ENCODE measurements at places on chromosomes 3 and 15.

DNA sequence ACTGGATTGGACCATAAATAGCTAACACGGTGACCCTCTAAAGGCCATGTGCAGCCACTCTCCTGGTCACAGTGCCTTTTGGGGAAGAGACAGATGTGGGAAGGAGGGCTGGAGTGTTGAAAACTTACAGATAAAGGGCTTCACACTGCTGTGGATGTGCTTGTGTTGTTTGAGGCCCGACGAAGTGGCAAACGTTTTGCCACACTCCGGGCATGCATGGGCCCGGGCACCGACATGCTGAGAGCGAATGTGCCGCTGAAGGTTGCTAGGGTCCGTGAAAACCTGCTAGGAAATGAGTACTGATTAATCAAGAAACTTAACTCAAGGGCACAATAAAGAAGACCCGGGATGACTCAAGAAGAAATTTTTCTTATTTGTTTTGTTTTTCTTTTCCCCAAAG, 542.6 kb downstream of the MECOM start:
- no peak for DNase-seq

DNA sequence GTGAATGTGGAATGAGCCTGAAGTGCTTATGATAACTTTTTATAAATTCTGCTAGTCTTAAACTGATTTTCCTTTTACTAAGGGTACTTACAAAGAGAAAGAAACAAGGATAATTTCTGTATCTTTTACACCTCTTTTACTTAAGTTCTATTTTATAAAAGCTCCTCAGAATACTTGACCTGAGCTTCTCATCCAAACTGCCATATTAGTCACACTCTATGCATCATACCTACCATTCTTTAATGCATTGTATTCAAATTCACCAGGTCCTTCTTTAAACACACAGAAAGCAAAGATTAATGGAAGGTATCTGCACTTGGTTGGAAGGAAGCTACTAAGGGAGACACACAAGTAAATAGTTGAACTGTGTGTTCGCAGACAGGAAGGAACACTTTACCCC, 1.6 kb upstream of the TOPAZ1 start:
- no peak for DNase-seq

- DNase-seq: no peak
These were observed 4.9 kb downstream of the PRRT3 start for GRCh38 chr3:9947025-9947995.

DNA sequence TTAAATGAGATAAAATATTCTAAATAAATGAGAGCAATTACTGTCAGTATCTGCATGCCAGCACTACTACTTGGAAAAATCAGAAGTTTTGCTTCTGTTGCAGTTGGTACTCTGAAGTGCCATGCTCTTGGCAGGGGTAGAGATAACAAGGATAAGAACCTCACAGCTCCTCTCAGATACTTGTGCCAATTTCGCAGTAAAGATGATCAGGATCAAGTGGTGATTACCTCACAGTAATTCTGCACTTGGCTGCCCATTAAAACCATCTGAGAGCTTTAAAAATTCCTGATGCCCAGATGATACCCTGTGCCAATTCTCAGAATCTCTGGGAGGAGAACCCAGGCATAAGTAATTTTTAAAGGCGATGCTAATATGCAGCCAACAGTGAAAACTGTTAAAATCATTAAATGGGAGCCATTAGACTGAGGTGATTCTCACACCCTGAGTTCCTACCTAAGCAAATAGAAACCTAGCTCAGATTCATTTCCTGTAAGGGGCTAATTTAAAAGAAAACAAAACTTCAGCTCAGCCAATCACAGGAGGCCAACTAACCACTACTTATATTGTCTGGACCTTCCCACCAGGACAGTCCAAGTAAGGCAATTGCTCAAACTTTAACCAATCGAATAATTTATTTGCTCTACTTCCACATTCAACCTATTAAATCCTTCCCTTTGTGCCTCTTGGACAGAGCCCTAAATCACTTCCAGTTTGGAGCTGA, 171.2 kb downstream of the KCNMB2 start:
- DNase-seq: no peak

GRCh38 chr3:189277711-189278110, 105.9 kb downstream of the TPRG1 start:
- DNase-seq: no peak

DNA sequence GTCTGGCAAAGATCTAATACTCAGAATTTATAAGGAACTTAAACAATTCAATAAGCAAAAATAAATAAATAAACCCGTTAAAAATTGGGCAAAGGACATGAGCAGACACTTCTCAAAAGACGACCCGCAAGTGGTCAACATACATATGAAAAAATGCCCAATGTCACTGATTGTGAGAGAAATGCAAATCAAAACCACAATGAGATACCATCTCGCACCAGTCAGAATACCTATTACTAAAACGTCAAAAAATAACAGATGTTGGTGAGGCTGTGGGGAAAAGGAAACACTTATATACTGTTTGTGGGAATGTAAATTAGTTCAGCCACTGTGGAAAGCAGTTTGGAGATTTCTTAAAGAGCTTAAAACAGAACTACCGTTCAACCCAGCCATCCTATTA, 188.0 kb upstream of the MRPL3 start:
- no peak for DNase-seq

DNA sequence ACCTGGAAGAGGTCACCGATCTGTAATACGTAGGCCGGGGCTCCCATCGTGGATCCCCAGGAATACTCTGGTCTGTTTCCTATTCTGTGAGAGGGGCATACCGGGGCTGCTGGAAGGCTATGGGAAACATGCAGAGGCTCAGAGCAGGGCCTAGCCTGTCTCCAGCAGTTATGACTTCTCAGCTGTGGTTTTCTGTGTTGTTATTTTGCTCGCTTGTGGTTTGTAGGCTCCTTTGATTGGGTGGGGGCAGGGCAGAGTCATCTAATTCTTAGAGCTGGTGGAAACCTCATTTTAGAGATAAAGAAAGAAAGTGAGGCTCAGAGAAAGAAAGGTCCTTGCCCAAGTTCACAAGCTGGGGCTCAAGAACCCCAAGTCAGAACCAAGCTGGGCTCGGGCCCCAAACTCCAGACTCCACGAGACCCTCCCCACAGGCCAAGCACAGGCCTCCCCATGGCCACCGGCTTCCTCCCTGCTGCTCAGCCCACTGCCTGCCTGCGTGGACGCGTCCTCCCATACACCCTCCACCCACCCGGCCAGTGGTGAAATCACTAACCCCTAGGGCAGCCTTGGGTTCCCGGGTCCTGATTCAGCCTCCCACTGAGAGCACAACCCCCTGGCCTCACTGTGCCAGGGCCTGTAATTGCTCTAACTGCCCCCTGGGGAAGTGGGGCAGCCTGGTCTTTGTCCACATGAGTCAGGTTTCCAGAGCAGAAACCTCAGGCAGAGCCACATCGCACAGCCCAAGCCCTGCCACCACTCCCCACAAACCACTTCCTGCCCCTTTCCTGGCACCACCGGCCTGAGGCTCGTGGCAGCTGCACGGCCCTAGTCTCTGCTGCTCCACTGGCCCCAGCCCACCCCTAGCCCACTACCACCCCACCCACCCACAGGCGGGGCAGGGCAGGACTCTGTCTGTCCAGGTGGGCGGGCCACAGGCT, 270.8 kb downstream of the UACA start:
- peak; percentile 46 for DNase-seq

- no peak for DNase-seq
These were observed 308.1 kb upstream of the COL8A1 start for GRCh38 chr3:99330281-99330680.

DNA sequence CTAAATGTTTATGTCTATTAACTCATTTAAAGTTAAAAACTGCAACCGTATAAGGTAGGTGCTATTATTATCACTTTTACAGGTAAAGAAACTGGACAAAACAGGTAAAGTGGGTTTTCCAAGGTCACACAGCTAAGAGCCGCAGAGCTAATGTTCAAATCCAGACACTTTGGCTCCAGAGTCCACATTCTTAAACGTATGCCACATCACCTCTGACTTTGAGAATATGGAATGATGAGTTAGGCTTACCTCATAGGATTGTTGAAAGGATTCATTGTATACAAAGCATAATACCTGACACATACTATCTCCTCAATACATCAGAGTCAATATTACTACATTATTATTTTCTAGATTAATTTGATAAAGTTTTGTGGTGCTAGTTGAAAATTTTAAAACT, 240.9 kb upstream of the STT3B start:
- no peak for DNase-seq

DNA sequence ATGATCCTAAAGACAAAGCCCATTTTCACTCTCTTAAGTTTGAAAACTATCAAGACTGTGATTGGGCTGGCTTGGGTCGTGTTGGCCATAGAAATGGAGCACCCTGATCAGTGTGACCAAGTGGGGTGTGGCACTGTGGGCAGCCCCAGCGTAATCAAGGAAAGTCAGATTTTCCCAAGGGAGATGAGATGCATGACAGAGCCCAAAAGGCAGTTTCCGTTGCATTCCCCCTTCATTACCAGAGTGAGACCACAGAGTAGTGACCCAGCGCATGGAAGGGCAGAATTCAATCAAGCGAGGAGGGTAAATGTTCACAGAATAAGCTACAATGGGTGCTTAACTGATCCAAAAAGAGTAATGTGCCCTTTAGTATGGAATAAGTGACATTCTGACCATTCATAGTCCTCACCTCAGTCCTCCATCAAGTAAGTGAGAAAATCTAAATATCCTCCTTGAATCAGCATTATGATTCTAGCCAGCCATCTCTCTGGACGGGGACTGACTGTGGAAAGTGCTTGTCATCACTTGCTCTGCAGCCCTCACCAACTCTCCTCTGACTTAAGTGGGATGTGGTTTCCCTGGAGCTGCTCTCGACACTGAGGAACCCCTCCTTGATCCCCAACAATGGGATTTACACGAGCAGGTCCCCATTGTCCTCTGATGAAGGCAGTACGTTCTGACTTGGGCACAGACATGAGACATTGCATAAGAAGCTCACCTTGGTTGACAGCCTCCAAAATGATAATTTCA, 430.5 kb downstream of the OCA2 start:
- no peak for DNase-seq

GRCh38 chr15:77633134-77633912, 611 bp upstream of the LINGO1 start:
- peak; percentile 45 for DNase-seq

GRCh38 chr3:24396338-24396737, 98.3 kb downstream of the THRB start:
- no peak for DNase-seq

DNA sequence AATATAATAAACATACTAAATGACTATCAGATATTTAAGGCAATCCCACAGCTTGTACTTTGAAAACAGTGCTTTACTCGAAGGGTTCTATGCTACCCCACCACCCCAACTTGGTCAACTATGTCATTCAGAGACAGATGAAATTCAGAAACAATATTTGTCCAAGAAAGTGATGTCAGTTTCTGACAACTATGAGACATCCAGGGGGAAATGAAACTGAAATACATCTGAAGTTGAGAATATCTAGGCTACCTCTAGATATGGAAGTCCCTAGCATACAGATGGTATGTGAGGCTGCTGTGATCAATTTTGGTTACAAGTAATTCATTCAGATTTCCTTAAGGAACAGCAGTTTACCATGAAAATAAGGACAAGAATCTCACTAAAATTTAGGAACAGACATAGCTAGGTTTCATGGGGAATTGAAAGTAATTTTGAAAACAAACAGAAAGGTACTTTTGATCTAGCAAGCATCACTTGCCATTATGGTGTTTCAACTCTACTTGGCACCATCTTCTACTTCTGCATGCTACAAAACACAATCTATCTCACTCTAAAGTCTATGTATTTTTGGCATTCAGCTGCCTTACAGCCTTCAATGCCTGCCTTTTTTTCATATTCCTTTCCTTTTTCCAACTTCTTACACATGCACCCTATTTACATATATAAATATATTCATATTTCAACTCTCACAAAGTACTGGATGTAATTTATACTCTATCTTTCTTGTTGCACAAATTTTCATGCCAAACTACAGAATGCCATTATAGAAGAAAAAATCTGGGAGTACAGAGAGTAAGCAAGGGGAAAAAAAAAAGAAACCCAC, 21.7 kb downstream of the ATG3 start:
- no peak for DNase-seq

GRCh38 chr15:66906668-66907614, 158.5 kb upstream of the SMAD3 start:
- no peak for DNase-seq

DNA sequence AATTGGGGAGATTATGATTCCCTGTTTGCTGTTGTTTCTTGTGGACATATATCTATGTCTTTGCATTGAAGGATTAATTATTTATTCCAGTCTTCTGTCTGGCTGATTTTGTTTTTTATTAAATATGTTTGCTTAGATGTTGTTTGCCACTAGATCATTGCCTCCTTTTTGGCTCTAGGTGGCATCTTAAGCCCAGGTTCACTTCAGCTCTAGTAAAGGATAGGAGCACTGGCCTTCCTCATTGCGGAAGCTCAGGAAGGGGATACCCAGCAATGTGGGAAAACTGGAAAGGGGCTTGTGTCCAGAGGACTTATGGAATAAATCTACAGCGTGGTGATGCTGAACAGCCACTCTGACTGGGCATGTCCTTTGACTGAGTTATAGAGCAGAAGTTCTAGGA, 821.6 kb downstream of the PDCD6IP start:
- no peak for DNase-seq

GRCh38 chr3:158882445-158882844, 80.6 kb downstream of the MFSD1 start:
- DNase-seq: no peak

DNA sequence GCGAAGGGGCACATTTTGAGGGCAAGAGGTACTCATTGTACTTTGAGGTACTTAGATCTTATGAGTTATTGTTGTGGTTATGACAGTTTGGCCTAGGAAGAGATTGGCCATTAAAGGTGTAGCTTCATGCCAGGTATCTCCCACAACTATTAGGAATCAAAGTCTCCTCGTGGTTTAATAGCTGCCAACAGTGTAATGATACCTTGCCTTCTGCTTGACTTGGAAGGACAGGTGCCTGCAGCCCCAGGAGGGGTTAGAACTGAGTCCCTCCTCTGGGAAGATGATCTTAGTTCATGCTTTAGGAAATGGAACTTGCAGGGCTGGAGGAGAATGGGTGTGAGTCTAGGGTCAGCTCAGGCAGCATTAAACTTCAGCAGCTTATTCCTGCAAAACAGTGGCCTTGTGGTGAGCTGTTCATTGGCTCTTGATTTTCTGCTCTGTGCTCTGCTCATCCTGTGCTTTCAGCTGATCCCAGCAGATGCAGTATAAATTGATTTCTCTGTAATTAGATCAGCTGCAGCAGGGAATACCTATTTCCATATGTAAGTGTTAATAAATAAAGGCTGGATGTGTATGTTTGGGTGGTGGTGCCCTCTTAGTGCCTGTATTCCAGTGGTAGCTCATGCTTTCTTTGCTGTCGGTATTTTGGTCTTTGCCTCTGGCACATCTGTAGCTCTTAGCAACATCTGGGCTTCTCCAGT, 40.5 kb downstream of the ZNF609 start:
- DNase-seq: no peak

DNA sequence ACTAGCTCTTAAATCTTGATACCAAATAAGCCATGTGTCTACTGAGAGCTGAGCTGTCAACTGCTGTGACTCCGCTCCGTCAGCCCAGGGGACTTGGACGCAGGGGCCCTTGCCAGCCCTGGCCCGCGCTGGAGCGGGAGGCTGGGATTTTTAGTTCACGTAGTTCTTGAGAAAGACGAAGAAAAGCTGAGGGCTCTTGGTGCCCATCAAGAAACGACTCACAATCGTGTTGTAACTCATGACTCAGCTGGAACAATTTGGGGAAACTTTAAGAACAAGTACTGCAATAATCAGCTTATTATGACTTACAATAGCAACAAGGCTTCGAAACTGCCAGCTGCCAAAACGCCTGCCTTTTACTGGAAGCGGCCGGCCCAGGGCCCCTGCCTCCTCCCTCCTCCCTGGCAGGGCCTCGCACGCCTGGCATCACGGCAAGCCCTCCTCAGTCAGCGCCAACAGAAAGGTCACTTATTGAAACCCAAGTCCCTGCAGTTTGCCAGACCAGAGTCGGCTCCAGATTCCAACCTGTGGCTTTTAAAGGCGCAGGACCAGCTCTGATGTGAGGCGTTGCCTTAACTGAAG, 60.3 kb downstream of the RGMA start:
- no peak for DNase-seq
